ENCODE measurements at places on chromosomes 7 and 10. TPM values are rescaled to one million over a fixed set of nuclear protein-coding genes. Genes with fewer than 3 reads are reported as not detected.

The PKD2L1 gene
- polyA plus RNA-seq, result 4.7 TPM

The NFE2L3 gene
- 4.2 TPM for polyA plus RNA-seq

The PRTFDC1 gene
- polyA plus RNA-seq, result 3.5 TPM

The SPDYE5 gene
- 4.8 TPM for polyA plus RNA-seq

The CPA1 gene
- 2.5 TPM for polyA plus RNA-seq

The ANKRD61 gene
- 17.3 TPM for polyA plus RNA-seq

The PLPP4 gene
- 12.6 TPM for polyA plus RNA-seq

The LLCFC1 gene
- polyA plus RNA-seq, result 73.2 TPM

The HOXA1 gene
- 0.16 TPM for polyA plus RNA-seq

The RPS24 gene
- 1,406 TPM for polyA plus RNA-seq
